ENCODE measurements at places on chromosomes 13 and 19. TPM values are rescaled to one million over a fixed set of nuclear protein-coding genes. Genes with fewer than 3 reads are reported as not detected.

GRCh38 chr13:40204246-40204645 is 462.2 kb downstream of the FOXO1 start:
- no peak for DNase-seq

DNA sequence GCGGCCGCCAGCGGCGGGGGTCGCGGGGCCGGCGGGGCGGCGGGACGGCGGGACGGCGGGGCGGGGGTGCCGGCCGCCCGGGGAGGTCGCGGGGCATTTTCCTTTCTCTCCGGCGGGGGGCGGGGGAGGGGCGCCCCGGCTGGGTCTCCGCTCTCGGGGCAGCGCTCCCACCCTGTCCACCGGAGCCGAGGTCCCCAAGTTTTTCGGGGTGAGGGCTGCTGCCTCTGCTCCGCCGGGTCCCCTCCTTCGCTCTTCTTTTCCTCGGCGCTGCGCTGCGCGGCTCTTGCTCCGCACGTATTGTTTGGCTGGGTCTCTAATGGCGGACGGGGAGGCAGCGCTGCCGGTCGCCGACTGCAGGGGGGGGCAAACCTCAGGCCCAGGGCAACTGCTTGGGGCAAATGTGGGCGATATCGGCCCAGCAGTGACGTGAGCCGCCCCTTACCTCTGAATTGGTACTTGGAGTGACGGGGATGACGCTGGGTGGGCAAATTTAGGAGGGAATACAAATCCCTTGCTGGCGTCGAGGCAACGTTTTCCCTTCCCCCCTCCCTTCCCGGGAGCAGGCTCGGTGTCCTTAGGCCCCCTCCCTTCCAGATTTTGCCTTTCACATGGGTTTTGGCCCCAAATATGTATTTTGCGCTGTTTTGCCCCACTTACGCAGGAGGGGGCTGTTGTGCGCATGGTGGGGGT is 759 bp downstream of the ZMYM2 start:
- peak; percentile 77 for DNase-seq

- DNase-seq = no peak
Observed at GRCh38 chr13:36875961-36876360, 44.1 kb downstream of the SMAD9 start.

- DNase-seq = peak; percentile 81
Observed at GRCh38 chr19:9205501-9206113, 13.8 kb downstream of the OR7D4 start.

DNA sequence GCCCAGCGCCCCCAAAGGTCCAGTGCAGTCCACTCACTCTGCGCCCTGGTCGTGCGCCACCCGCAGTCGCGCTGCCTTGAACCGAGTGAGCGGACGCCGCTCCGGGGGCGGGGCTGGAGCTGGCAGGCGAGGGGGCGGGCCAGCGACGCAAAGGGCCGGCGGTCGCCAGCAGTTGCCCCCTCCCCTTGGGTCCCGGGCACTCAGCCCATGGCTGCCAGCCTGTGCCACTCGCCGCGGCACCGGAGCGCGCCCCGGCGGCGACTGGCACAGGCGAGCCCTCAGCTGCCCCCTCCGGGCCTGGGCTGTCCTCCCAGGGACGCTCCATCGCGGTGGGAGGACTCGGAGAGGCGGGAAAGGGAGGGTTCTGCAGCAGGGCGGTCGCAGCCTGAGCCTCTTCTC is at the start of gene S1PR5:
Gene S1PR5 (minus strand): TSS at position 87 of the 399 bp plus-strand sequence. CDS start 2,436 bp downstream, outside the sequence.
- no peak for DNase-seq

- no peak for DNase-seq
Observed at GRCh38 chr19:54351474-54351873, 12.5 kb upstream of the LILRA4 start.

GRCh38 chr19:44050740-44051649 is 841 bp upstream of the ZNF223 start:
- DNase-seq = no peak

The CLIP3 gene
- total RNA-seq = 22.5 TPM

The FLT3LG gene
- 6.1 TPM for total RNA-seq

The PNKP gene
- 28.2 TPM for total RNA-seq

The PCDH20 gene
- total RNA-seq = 1.1 TPM

The ZNF99 gene
- under 0.01 TPM for total RNA-seq

The KLK4 gene
- total RNA-seq = not detected

The NOTCH3 gene
- 15.0 TPM for total RNA-seq

The CDX2 gene
- not detected for total RNA-seq

The ZNF737 gene
- 11.7 TPM for total RNA-seq

The CCDC8 gene
- total RNA-seq = 5.8 TPM
